Left colon (tissue), 2 donors: ENCODE measurements at places on chromosomes 13 and 19. TPM values are rescaled to one million over a fixed set of nuclear protein-coding genes. Genes with fewer than 3 reads are reported as not detected.

DNA sequence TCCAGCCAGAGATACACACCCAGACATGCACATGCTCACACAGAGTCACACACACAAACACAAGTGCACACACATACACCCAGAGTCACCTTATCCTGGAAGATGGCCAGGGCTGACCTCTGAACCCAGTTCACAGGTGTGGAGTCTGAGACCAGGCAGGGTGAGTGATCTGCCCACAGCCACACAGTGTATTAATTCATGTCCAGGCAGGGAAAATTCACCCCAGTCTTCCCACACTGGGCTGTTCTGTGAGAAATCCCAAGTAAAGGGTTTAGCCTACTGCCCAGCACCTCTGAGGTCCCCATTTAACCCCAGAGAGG is 2.0 kb downstream of the POU2F2 start:
- no peak for DNase-seq

DNA sequence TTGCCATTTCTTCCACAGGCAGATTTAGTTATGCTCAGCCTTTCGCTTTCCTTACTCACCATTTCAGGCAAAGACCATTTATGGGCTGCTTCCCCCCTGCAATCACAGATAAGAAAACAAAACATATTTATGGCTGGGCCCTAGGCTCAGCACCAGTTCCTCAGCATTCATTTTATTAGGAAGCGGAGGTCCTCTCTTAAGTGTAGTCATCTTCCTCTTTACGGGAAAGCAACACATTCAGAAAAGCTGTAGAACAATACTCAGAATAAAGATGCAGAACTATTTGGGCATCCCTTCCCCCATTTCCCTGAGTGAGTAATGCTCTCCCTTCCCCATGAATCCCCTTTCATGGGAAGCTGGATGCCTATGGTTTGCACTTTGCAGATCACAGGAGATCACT is 27.9 kb downstream of the FLT1 start:
- no peak for DNase-seq

ZNF729 gene
- not detected for total RNA-seq

- no peak for DNase-seq
Measured at GRCh38 chr13:32378012-32378411, 49.9 kb downstream of the N4BP2L1 start.

TNFRSF19 gene
- total RNA-seq = 1.1 TPM

DNA sequence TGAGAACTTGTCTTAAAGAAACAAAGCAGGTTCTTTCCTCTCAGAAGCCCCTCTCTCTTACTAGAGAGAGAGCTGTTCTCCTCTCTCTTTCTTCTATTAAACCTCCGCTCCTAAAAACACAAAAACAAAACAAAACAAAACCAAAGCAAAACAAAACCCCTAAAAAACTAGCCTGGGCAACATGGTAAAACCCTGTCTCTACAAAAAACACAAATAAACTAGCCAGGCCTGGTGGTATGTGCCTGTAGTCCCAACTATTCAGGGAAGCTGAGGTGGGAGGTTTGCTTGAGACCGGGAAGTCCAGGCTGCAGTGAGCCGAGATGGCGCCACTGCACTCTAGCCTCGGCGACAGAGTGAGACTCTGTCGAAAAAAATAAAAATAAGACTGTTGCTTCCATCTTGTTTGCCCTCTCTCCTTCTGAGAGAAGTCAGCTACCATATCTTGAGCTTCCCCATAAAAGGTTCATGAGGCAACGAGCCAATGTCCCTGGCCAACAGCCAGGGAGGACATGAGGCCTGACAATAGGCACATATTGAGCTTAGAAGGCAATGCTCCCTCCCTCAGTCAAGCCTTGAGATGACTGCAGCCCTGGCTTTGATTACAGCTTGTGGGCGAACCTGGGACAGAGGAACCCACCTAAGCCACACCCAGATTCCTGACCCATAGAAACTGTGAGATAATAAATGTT is 17.5 kb upstream of the FLT3 start:
- DNase-seq = peak; percentile 66

GRCh38 chr19:9306443-9306842 is 3.2 kb downstream of the ZNF699 start:
- DNase-seq = no peak

TMPRSS9 gene
- total RNA-seq = 0.34 TPM

DNA sequence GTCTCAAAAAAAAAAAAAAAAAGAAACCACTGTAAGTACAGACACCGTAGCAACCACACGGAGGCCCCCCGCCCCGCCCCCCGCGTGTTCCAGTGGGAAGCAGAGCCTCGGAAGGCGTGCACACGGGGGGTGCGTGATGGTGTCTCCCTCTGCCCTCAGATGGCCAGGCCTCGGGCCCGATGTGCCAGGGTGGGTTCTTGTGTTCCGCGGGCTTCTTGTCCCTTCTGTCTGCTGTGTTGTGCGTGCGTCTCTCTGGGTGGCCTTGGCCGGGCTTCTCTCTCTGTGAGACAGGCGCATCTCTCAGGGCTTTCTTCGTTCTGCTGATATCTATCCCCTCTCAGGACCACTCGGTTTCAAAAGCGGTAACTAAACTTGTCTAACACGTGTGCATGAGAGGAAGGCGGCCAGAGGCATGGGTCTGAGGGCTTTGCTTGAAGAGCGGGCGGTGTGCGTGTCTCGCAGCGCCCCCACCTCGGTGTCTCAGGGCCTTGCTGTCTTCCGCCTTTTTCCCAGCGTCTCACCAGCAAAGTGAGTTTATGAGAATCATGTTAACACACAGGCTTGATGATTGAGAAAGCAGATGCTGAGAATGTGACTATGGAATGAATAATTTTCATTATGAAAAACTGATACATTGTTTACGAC is 12.6 kb downstream of the ATP11A start:
- DNase-seq = no peak

POSTN gene
- total RNA-seq = 30.7 TPM

RASA3 gene
- 9.0 TPM for total RNA-seq

GRCh38 chr13:98224557-98224956 is 47.5 kb upstream of the RNF113B start:
- DNase-seq = no peak

- peak; percentile 78 for DNase-seq
Measured at GRCh38 chr19:34220472-34221063, 33.8 kb upstream of the GARRE1 start.

- no peak for DNase-seq
Measured at GRCh38 chr13:85544756-85545155, 254.5 kb downstream of the SLITRK6 start.

CALR3 gene
- total RNA-seq = not detected

DNA sequence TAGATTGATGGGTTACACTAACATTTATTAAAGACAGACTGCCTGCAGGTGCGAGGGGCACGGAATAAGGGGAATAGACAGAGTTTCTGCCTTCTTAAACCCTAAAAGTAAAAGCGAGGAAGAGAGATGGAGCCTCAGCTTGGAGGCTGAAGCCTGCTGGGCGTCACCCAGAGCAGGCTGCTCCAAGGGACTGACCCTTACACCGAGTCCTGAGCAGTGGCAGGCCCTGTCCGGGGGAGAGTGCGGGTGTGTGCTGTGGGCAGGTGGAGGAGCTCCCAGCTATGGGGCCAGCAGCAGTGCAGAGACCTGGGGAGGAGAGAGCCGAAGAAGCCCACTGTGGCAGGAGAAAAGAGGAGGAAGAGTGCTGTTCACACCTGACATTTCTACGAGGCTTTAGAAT is 86.4 kb downstream of the SOX1 start:
- no peak for DNase-seq

DNA sequence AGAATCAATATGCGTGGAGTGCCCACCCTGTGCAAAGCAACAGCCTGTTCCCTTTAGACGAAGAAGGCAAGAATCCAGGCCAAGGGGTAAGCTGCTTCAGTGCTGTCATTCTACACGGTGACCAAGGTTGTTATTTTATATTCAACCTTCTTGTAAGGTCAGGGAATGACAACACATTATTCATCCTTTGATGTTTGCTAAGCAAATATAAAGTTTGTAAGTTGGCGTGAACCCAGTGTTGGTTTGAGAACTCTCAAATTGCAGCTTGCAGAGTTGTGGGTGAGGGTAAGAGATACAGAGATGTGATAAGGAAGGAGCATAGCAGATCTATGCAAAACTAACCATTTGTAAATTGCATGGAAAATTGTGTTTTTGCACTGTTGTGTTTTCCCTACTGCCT is 436.7 kb downstream of the FGF9 start:
- DNase-seq = no peak

SKA3 gene
- 6.3 TPM for total RNA-seq

DNA sequence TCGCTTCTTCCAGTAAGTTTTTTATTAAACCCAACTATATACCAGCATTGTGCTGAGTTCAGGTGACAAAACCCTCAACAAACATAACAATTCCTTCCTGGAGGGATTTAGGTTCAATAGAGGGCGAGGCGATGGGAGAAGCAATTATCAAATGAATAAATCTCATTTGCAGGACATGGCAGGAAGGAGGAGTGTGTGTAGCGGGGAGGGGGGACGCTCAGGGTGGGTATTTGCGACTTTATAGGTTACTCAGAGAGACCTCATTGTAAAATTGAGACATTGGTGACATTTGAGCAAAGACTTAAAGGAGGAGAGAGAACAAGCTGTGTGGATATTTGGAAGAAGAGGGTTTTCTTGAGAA is 3.9 kb downstream of the C3 start:
- no peak for DNase-seq

DNA sequence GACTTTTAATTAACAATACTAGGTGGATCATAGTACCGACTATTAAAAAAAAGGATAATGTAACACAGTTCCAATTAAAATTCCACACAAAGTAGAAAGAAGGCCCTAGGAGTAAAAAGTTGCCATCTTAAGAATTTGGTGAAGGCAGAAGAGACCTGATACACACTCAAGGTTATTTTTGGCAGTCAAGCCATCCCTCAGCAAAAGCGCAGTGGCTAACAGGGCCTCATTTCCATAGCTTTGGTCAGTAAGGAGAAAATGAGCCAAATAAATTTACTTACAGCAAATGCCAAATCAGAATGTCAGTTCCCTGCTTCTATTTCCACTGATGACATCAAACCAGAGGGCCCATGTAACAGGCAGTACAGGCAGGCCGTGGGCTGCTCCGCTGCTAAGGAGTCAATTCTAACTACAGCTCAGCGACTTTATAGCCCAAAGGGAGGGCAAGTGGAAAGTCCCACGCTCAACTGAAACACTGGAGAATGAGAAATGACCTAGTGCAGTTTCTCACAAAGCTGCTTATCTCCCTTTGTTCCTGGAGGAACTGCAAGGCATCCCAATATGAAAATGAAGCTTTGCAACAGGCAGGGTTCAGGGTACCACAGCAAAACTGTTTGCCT is 6.3 kb downstream of the ARGLU1 start:
- DNase-seq = no peak

DNA sequence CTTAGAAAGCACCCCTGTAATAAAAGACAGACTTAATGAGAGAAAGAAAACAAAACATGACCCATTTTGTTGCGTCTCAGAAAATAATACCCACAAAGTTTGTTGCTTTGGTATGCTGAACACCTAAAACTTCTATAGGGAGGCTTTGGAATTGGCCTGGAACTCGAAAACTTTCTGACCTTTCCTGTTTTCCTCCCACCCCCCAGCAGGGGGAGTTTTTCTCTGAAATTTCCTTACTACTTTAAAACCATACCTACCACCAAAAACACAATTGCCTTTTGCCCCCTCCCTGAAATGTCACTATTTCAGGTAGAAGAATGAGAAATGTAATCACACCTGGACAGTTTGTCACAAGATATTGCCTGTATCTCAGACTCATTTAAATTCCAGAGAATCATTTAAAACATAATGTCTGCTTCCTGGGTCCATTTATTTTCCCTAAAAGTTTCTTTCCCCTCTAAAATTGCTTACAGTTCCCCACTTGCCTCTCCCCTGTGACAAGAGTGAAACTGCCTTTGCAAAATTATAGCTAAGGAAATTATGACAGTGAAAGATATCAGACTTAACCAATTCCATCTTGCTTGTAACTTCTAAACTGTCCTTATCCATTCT is 2700.2 kb downstream of the PCDH9 start:
- no peak for DNase-seq

GRCh38 chr13:66887088-66887487 is 343.0 kb downstream of the PCDH9 start:
- DNase-seq = no peak

DCT gene
- total RNA-seq = not detected

GRCh38 chr13:92804346-92804745 is 422.3 kb upstream of the GPC6 start:
- no peak for DNase-seq

DNA sequence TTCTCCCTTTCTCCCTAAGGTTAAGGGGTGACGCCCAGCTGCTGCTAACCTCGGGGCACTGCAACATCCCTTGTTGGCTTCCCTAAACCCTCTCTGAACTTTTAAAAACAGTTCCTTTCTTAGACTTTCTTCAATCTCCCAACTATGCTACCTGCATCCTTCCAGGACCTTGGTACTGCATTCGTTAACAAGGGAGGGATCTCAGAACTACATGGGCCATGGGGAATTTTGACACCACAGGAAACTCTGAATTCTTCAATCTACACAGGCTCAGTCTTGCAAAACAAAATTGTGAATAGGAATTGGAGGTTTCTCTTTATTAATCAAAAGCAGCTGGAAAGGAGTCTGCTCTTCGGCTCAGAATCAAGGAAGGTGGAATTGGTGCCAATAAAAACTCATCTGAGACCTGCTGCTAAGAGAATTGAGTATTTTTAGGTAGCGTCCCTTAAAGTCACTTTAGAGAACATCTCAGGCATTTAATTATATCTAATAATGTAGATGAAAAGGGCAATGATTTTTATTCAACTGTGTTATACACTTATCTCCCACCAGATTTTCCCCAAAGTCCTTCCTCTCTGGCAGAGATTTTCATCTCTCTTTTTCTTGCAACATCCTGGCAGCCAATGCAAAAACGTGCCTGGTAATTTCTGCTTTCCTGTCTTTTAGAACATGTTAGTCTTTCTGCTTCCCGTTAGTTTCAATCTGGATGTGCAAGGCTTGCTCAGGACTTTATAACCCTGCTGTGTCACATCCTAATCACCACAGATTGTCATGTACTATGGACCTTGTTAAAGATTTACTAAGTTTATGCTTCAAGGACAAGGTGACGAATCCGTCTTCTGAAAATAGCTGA is 69.1 kb upstream of the SLC15A1 start:
- DNase-seq = no peak

DNA sequence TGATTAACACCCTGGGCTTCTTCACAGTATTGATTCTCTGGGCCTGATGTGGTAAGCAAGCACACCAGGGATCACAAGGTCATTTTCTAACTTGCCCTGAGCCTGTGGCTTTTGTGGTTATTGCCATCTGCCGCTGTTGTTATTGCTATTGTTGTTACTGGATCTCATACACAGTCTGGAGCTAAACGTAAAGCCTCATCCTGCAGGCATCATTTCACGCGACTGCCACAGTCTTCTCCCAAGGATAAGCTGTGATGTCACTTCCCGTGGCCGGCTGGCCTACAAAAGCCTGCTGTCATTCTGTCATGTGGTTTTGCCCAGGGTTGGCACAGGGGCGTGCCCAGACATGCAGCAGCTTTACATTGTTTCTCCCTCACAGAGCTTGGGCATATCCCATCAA is 154.0 kb upstream of the GPR12 start:
- no peak for DNase-seq
